GDM1 (cell line): ENCODE measurements at places on chromosomes 7 and 10.

DNA sequence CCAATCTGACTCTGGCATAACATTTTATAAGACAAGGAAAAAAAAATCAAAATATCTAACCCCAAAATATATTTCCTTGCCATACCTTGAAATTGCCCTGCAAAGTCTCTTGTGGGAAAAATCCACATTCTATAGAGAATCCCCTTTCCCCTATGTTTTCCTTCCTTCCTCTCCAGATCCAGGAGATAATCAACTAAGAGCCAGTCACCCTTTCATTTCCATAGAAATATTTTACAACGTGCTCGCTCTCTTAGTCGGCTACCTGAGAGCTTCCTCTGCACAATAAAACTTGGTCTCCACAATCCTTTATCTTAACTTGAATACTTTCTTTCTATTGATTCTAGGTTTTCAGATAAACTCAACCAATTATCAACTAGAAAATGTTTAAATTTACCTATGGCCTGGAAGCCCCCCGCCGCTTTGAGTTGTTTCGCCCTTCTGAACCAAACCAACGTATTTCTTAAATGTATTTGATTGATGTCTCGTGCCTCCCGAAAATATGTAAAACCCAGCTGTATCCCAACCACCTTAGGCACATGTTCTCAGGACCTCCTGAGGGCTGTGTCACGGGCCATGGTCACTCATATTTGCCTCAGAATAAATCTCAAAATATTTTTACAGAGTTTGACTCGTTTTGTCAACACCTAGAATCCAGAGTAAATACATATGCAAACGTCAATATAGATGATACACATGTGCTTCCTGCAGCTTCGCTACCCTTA, 869 bp downstream of the PSAP start:
- DNase-seq = no peak

DNA sequence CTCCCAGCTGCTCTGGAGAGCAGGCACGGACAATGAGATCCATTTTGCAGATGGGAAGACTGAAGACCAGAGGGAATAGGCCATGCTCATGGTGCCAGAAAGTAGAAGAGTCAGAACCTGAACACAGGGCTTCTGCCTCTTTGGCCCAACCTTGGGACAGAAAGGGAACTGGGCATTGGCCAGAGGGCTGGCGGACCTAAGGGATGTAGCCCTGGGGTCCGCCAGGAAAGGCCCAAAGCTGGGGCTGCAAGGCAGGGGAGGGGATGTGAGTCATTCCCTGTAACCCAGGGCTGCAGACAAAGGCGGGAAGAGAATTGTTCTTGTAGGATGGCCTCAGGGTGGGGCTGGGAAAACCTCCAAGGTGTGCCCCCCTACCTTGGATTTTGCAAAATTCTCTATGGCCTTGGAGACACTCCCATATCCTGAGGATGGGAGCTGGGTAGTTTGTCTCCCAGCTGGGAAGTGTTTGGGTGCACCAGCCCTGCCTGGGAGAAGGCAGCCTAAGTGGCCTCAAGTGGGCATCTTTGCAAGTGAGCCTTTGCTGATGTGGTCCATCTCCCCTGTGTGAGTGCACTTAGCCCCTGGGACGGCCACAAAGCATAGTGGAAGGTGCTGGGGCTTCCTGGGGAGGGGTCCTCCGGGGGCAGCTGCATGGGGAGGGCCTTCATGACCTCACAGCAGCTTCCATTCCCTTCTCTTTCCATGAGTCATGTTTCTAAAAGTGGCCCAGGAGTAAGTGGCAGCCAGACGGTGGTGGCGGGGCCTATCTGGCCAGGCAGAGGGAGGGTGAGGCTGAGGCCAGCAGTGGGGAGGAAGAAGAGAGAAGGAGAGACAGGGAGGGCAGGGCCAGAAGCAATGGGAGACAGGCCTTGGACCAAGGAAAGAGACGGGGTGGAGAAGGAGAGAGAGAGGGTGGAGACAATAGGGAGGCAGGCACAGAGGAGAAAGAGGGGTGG, 9.2 kb downstream of the AQP1 start:
- DNase-seq = no peak

GRCh38 chr10:47297866-47298540, 2.0 kb upstream of the GDF10 start:
- no peak for DNase-seq

GRCh38 chr7:85038466-85038865, 148.4 kb downstream of the SEMA3D start:
- no peak for DNase-seq

GRCh38 chr10:110843796-110844616, 27.7 kb upstream of the PDCD4 start:
- no peak for DNase-seq

- no peak for DNase-seq
Measured at GRCh38 chr7:141144921-141145629, 71.2 kb downstream of the TMEM178B start.

GRCh38 chr10:116779076-116779687, 36.8 kb upstream of the HSPA12A start:
- DNase-seq = no peak

DNA sequence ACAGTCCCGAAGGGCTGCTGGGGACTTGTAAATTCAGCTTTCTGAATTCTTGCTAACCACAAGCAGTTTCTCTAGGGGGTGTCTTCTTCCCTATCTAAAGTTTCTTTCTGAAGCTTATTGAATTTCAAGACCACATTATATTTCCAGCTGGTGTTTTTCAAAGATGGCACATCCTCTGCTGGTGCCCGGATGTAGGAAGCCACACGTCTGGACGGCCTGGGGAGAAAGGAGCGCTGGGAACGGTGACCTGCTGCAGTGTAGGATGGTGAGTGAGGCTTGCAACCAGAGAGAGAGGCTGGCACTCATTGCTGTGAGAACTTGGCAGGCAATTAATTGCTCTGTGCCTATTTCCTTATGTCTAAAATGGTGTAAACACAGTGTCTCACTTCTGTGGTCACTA, 776.4 kb downstream of the TYW1 start:
- no peak for DNase-seq

- DNase-seq = no peak
Measured at GRCh38 chr7:29063872-29064271, 82.5 kb downstream of the CPVL start.

DNA sequence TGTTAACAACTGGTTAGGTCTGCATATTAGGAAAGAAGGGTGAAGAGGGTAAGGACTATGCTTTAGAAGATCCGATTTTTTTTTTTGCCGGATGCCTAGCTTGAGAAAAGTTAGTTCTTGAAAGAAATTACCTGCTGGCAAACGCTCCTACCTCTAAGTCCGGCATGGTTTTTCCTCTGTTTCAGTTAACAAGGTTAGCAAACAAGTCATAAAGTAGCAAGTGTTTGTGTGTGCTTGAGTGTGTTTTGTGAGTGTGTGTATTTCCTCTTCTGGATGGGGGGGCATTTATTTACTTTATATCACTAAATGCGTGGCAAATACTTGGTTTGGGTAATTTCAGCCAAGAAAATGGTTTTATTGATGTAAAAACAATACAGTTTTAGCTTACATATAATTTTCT, 195.6 kb downstream of the SUGCT start:
- no peak for DNase-seq

DNA sequence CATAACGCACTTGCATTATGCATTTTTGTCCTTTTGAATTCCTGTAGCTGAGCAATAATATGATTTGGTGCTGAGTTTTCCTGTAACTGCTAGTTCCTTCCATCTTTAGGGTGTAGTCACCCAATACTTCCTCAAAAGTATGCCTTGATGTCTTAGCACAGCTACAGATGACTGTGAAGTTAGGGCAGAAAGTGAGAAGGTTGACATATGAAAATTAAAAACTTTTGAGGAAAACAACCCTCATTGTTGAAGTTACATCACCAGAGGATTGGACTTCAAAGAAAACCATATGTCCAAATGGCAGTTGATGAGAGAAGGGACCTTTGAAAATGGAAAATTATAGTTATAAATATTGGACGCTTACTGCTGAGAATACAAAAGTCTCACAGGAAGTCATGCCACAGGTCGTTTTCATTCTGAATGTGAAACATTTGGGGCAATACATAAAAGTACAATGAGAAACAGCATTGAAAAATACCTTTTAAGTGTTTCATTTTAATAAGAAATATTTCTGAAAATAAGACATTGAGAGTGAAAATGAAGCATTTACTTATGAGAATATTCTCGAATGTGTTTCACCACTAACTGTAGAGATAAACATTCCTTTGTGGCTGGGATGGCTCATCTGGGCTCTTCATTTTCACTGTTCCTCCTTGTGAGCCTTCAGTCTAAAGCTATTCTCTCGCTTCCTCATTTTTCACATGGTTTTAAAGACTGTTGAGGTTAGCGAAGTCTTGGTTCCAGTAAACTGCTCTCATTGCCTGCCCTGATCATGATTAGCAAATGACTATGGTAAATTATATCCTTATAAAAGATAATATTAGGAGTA, 61.4 kb upstream of the NME8 start:
- DNase-seq = peak; percentile 53

DNA sequence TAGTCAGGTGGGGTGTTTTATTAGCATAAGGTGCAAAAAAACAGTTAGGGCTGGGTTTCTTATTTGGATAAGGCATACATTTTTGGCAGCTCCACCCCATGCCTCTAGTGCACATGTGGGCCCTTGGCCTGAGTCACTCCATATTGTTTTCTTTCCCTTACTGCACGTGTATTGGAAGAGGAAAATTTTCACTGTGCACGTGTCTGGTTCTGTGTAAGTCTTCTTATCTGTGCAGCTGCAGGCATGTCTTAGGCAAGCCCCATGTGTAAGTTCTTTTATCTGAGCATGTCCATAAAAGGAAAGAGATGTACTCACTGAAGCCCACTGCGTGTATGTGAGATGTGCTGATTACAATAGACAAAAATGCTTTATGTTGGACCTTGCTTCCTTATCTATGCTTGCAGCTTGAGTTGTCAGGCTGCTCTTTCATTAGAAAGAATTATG, 540.3 kb upstream of the IGFBP3 start:
- DNase-seq = no peak

DNA sequence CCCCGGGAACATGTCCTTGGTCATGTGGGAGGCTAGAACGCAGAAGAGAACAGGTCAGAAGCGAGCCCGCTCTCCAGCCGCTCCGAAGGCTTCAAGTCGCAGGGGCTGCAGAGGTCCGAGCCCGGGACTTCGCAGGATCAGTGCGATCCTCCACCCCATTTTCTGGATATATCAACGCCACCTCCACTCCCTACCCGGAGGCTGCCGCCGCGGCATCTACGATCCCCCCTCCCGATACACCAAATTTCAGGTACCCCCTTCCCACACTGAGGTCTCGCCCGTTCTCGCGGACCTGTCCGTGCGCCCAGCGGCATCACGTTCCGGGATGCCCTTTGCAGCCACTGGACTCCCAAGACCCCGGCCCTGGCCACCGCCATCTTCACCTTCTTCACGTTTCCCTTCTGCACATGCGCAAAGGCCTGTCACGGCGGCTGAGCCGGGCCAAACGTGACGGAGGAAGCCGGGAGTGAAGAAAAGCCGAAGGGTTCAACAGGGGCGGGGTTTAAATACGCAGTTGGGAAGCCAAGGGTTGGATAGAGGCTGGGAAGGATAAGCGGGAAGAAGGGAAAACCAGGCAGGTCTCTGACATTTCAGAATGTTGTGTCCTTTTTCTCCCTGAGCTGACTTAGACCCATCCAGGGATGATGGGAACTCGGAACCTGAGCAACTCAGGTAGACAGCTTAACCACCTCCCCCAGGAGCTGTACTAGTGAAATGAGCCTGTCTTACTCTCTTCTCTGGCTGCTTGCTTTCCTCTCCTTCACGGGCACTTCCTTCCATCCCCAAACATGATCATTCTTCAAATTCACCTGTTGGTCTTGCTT, at the start of gene NDUFB8:
Gene NDUFB8 (minus strand): TSS at position 397 of the 824 bp plus-strand sequence. CDS start 20 bp downstream, at position 377.
- DNase-seq = peak; percentile 76

DNA sequence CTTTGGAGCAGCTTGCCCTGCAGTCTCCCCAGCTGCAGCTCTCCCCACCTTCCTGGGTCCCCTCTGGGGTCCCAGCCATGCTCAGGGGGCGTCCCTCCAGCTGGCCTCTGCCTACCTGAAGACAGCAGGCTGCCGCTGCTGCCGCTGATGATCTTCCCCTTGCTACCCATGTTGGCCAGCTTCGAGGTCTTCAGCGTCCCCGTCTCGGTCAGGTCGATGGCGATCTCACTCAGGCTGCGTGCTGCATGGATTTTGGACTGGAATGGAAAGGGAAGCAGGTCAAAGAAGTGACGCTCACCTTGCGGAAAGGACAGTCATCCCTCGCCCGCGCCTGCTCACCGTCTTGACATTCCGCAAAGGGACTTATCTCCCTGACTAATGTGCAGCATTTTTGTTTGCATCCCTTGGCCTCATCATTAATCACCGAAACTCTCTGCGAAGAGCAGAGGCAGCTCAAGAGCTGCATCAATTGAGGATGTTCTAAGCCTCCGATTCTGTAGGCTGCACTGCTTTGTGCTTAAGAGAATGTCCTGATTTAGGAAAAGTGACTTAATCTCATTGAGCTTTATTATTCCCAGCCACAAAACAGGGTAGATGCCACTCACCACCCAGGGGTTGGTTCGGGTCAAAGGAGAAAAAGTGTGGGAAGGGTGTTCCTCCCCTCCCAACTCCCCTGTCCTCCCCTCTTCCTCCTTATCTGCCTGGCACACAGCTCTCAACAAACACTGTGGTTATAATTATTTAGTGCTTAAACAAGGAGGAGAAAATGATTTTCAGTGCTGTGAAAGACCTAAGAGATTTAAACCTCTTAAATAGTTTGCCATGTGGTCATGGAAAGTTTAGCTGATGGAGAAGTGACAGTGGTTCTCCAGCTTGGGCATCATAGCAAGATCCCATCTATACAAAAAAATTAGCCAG, 107.3 kb downstream of the PRPF18 start:
- no peak for DNase-seq

DNA sequence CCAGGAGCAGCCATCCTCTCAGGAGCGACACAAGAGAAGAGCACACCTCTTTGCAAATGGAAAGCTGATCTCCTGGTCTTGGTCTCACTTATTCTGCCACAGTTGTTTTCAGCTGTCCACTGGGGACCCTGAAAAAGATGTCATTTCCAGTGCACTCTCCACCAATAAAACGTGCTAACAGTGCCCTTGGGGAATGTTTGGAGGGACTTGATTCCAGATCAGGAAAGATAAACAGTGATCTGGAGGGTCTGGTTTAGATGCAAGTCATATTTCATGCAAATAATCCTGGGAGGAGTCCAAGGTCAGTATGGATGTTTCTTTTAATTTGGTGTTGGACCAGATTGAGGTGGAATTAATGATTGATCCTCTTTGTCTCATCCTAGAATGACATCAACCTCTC, 185.0 kb downstream of the CREB5 start:
- no peak for DNase-seq

GRCh38 chr10:93542358-93542791, 24.1 kb upstream of the FFAR4 start:
- no peak for DNase-seq

DNA sequence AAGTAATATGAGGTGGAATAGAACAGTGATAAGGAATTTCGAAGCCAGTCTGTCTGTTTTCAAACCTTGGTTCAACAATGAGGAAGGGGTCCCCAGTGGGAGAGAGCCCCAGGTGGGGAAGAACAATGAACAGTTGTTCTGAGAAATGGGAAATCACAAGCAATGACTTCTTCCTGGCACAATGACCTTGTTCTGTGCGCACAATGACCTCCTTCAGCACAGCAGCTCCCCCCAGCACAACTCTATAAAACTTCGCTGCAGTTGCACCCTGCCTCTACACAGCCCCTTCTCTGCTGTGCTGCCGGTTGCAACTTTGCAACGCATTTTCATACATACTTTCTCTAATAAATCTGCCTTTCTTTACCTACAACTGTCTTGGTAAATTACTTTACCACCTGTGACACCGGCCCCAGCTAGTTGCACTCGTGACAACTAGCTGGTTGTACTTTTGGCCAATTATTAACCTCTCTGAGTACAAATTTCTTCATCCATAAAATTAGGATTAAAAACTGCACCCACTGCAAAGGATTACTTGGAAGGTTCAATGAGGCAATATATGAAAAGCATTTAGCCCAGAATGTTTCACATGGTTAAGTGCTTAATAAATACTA, 40.5 kb downstream of the ASB4 start:
- no peak for DNase-seq
